ENCODE measurements at places on chromosomes 5 and 9. TPM values are rescaled to one million over a fixed set of nuclear protein-coding genes. Genes with fewer than 3 reads are reported as not detected.
A peak's percentile ranks its signal among the peaks of the same experiment; 100 is the strongest.

Gene LCN10
- not detected for total RNA-seq

Gene LCN1
- not detected for total RNA-seq

Gene PCDHB15
- total RNA-seq: 21.3 TPM

Gene ENTPD2
- not detected for total RNA-seq

GRCh38 chr5:4984461-4984860 lies 155.7 kb upstream of the ADAMTS16 start:
- no peak for DNase-seq

DNA sequence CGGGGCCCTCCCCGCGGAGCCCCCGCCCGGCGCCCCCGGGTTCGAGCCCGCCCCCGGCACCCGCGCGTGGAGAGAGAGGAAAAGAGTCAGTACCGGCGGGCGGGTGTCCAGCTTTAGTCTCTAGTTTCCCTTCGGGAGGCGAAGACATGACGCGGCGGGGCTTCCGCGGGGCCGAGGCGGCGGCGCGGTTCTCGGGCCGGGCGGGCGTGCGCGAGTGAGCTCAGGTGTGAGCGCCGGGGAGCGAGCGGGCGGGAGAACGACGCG lies 181 bp downstream of the DAP start:
- DNase-seq: no peak

Gene SPATA31E1
- total RNA-seq: not detected

GRCh38 chr9:136620441-136621018 lies 42.2 kb upstream of the EGFL7 start:
- no peak for DNase-seq

DNA sequence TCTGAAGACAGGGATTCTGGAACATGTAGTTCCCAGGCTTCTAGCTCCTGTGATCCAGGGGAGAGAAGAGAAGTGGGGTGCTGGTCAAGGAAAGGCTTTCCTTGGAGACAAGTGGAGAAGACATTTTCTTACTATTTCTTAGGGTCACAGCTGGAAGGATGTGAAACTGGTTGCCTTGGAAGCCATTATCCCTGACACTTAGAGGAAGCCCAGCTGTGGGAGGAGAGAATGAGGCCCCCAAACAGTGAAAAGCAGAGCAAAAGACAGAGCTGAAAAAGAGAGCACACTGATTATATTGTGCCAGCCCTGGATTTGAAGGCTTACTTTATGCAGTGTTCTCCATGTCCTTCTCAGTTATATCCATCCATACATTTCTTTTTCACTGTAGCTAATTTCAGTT lies 17.5 kb upstream of the SHB start:
- DNase-seq: no peak

DNA sequence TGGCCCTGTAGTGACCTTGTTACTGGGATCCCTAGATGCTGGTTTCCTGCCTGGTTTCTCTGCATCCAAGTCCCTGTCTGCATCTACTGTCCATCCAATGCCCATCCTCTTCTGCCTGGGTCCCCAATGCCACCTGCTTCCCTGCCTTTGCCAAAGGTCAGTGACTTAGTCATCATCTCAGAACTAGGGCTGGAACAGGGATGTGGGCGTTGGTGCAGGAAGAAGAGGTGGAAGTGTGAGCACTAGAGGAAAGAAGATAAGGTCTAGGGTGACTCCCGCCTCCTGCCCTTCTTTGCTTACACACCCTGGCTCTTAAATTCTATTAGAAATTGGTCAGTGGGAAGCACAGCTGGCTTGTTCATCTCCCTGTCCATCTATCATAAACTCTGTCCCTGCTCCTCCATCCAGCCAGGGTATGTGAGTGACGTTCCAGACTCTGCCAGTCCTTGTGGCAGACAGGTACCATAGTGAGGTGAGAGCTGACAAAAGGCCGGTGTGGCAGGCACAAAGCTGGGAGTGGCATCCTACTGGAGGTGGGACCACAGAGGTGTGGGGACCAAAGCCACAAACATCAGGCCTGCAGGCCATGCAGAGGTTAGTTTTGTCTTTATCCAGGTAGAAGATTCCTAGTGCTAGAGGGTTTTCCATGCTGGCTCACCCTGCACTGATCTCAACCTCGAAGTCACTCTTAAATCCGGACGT lies 9.2 kb downstream of the PTPN3 start:
- DNase-seq: no peak

GRCh38 chr9:99850736-99851499 lies 29.2 kb downstream of the NR4A3 start:
- DNase-seq: no peak

GRCh38 chr5:14270209-14270702 lies 127.1 kb downstream of the TRIO start:
- DNase-seq: peak; percentile 77

Gene MEGF10
- 8.2 TPM for total RNA-seq

Measured in cardiac muscle cell (in vitro differentiated cells and primary cell).